ENCODE measurements at places on chromosomes 2 and 18.

GRCh38 chr2:48519593-48519992 lies 10.4 kb upstream of the STON1 start:
- no peak for DNase-seq

GRCh38 chr2:1800716-1801388 lies 56.5 kb upstream of the PXDN start:
- no peak for DNase-seq

DNA sequence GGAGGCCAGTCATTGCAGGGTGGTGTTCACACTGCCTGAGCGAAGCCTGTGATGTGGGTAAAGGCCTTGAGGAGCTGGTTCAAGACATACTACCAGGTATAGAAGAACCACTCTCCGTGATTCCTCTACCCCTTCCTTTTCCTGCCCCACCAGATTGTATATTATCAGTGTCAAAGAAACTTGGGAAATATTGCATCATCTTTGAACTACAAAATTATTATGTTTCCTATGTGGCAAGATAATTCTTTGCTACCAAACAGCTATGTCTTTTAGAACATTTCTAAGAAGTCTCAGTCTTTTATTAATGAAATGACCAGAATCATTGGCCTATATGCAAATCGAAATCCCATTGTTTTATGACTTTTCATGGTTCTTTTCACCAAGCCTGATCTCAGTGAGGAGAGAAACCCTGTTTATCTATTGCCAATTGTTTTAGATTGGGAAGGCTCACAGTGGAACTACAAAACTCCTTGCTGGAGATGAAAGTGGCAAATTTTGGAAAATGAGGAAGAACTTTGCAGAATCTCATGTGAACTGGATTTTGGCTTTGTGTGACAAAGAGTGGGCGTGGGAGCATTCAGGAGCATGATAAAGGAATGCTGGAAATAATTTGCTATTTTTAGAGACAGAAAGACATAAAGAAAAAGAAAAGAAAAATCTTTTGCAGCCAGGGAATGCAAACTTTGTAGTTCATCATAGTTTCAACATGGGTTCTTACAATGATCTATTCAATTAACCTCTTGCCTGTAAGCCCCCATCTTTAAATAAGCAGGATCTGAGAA lies 286.9 kb downstream of the INSIG2 start:
- no peak for DNase-seq

GRCh38 chr2:66324909-66325528 lies 109.9 kb upstream of the MEIS1 start:
- DNase-seq, result no peak

DNA sequence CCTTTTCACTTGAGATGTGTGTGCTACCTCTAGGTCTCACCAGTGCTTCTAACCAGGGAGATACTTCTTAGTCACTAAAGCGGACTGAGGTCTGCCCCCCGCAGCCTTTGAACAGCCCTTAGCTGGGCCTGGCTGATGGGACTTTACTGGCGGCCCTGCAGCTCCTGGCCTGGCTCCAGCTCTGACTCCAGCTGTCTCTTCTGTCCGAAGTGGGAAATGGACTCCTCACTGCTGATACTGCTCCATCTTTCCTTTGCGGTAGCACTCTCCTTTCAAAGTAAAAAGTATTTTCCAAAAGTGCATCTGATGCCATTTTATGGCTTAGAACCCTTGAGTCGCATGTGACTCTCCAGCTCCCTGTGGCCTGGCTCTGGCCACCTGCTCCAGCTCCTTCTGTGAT lies 64.5 kb downstream of the ATP9B start:
- no peak for DNase-seq
